ENCODE measurements at places on chromosomes 11 and 22.

DNA sequence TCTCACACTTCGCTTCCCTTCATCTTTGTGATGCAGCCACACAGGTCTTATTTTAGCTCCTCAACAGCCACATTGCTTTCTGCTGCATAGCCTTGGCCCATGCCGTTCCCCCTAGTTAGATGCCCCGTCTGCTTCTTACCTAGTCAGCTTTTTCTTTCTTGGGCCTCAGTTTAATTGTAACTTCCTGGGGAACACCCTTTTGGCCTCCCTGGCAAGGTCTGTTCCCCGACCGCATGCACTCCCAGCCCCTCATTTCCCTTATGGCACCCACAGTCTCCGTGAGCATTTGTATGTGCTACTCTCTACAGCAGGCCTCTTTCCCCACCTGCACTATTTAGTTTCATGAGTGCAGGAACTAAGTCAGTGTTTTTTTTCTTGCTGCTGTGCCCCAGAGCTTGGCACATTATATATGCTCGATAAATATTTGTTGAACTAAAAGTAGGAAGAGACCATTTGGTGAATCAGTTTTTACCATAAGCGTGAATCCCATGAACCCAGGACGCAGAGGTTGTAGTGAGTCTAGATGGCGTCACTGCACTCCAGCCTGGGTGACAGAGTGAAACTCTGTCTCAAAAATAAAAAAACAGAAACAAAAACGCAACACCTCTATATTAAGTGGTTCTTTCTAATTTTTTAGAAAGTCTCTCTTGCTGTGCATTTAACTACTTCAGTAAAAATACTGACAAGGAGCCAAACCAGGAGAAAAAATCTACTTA is 38.5 kb downstream of the TNRC6B start:
- no peak overlapping the region for H3K4me3 ChIP-seq
- H3K27me3 ChIP-seq: no peaks in the 10 kb centered on the region
- no peak overlapping the region for H3K27ac ChIP-seq
- no peak for DNase-seq
- peaks cover 19% of the 10 kb centered on the region for H3K4me1 ChIP-seq
- H3K36me3 ChIP-seq: no peaks in the 10 kb centered on the region

DNA sequence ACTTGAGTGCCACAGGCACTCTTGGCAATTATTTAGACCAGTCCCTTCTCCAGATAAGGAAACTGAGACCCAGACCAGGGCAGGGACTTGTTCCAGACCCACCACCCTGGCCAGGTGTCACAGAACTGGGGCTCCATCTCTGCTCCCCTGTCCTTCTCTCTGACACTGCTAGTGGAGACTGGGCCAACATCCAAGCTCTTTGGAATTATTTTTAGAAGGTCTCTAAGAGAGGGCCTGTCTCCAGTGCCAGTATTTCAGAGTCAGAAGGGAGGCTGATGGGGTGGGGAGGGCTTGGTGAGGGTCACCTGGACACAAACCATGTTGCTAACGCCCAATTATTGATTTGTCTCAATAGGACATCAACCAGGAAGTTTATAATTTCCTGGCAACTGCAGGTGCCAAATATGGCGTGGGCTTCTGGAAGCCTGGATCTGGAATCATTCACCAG is 32.7 kb downstream of the POLR3H start:
- H3K27ac ChIP-seq: no peak overlapping the region
- no peaks in the 10 kb centered on the region for H3K4me1 ChIP-seq
- H3K27me3 ChIP-seq: no peaks in the 10 kb centered on the region
- no peak for DNase-seq
- no peak overlapping the region for H3K4me3 ChIP-seq

DNA sequence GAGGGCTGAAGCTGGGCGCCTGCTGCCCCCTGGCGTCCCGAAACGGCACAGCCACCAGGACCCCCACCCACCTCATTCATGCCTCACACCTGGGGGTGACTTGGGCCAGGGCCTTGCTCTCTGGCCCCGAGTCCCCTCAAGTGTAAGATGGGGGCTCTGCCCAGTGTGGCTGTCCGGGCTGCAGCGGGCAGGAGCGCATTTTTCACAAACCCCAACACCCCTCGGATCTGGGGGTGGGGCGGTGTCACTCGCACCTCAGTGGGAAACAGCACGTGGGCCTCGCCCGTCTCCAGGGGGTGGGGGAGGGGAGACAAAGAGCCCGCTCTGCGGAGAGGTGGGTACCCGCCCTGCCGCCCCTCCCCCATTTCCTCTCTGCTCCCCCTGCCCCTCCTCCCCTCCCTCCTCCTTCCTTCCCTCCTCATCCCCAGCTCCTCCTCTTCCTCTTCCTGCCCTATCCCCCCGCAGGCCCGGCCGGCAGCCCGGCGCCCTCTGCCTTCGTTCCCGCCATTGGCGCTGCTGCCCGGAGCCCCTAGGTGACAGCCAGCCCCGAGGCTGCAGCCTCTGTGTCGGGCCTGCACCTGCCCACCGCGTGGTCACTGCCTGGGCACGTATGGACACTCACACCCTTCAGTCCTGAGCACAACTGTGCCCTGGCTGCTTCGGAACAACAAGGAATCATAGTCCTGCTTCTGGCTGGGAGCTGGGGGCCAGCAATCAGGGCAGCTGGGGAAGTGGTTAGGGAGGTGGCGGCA is 6.8 kb upstream of the CDKN1C start:
- H3K36me3 ChIP-seq: no peaks in the 10 kb centered on the region
- peak; percentile 94 for DNase-seq
- peaks cover 19% of the 10 kb centered on the region for H3K4me1 ChIP-seq
- H3K4me3 ChIP-seq: peak overlapping the region; percentile 35

- no peak overlapping the region for H3K4me3 ChIP-seq
- peak overlapping the region; percentile 51 for H3K27ac ChIP-seq
- no peaks in the 10 kb centered on the region for H3K27me3 ChIP-seq
- DNase-seq: no peak
- H3K4me1 ChIP-seq: no peaks in the 10 kb centered on the region
These were observed 16.1 kb upstream of the RELT start for GRCh38 chr11:73359930-73360742.

DNA sequence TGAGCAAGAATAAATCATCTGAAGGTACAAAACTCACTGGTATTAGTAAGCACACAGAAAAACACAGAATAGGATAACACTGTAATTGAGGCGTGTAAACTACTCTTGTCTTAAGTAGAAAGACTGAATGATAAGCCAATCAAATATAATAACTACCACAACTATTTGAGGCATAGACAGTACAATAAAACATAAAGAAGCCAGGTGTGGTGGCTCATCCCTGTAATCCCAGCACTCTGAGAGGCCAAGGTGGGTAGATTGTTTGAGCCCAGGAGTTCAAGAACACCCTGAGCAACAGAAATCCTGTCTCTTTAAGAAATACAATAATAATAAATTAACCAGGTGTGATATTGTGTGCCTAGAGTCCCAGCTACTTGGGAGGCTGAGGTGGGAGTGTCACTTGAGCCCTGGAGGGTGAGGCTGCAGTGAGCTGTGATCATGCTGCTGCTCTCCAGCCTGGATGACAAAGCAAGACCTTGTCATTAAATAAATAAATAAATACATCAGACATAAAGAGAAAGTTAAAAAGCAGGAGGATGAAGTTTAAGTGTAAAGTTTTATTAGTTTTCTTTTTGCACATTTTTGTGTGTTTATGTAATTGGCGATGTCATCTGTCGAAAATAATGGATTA is 390.6 kb downstream of the DYNC2H1 start:
- no peak for DNase-seq
- H3K4me1 ChIP-seq: no peaks in the 10 kb centered on the region
- no peak overlapping the region for H3K27ac ChIP-seq
- H3K36me3 ChIP-seq: no peaks in the 10 kb centered on the region
- H3K27me3 ChIP-seq: no peaks in the 10 kb centered on the region

DNA sequence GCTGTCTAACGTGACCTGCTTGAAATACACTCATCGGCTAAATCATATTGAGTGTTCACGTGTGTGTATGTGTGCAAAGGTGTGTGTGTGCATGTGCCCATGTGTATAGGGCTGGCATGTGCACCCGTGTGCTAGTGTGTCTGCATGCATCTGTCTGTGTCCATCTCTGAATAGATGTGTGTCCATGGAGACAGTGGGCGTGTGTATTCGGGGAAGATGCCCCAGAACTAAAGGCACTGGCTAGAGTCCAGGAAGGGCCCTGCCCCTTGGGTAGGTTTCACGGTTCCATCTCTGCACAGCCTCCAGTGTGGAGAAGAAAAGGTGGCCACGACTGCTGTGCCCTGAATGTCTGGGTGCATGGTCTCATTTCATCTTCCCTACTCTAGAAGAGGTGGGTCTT is 220.3 kb downstream of the MN1 start:
- no peak overlapping the region for H3K27ac ChIP-seq
- H3K36me3 ChIP-seq: no peaks in the 10 kb centered on the region
- H3K4me3 ChIP-seq: no peak overlapping the region
- peaks cover 5% of the 10 kb centered on the region for H3K4me1 ChIP-seq

DNA sequence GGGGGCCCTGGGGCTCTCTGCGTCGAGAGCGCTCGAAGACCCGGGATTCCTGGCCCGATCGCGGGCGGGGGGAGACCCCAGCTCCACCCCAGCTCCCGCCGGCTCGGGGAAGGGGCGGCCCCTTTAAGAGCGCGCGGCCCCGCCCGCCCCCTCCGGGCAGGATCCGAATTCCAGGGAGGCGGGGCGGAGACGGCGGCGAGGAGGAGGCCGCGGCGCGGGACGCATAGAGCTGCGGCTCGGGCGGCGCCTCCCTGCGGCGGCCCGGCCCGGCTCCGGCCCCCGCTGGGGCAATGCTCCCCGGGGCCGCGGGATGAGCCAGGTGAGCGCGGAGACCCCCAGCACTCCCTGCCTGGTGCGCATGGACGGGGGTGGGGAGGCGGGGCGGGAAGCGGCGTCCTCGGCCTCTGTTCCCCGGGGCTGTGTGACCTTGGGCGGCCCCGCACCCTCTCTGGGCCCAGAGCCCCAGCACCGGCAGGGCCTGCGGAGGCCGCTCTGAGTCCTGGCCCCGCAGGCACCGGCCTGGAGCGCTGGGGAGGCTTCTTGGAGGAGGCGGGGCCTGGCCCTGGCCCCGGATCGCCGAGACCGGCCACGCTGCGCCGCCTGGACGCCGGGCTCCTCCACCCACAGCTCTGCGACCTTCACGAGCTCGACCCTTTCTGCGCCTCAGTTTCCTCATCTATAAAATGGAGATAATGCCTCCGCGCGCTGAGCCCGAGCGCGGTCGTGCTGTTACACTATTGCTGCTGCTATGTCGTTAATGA is 565 bp downstream of the GAS2L1 start:
- peak overlapping the region; percentile 47 for H3K4me3 ChIP-seq
- peak; percentile 93 for DNase-seq
- H3K27ac ChIP-seq: peak overlapping the region; percentile 71
- H3K36me3 ChIP-seq: no peaks in the 10 kb centered on the region
- no peaks in the 10 kb centered on the region for H3K27me3 ChIP-seq

DNA sequence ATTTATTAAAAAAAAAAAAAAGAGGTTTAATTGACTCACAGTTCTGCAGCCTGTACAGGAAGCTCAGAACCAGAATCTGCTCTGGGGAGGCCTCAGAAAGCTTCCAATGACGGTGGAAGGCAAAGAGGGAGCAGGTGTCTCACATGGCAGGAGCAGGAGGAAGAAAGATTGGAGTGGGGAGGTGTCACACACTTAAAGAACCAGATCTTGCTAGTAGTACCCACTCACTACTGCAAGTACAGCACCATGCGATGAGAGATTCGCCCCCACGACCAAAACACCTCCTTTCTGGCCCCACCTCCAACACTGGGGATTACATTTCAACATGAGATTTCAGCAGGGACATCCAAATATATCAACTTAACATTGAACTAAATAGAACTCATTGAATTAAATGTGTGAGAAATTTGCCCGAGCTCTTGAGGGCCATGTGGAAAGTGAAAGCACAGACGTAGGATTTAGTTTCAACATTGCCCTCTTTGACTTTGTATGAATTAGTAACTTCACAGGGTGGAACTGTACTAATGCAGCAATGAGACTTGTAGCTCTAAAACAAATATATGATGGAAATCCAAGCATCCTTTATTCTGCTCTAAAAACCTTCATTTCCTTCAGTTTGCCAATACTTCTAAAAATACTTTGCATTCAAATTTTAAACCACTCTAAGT is 628.2 kb downstream of the FAM181B start:
- H3K27me3 ChIP-seq: no peaks in the 10 kb centered on the region
- H3K36me3 ChIP-seq: no peaks in the 10 kb centered on the region
- peak overlapping the region; percentile 36 for H3K4me3 ChIP-seq
- no peak for DNase-seq
- no peaks in the 10 kb centered on the region for H3K4me1 ChIP-seq

DNA sequence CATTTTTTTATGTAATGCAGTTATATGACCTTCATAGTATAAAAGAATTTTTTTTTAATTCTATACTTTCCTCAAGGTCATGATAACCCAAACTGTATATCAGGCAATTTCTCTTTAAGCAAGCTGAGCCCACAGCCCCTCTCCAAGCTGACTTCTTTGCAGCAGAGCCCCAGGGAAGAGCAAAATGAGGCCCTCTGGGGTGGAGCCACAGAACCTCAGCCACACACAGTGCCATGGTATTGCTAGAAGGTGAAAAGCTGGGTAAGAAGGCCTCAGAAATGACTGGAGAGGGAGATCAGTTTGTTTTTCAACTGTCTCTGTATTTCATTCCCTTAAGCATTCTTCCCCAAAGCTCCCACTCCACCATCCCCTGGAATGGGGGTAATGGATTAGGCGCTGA is 108.8 kb downstream of the PLEKHA7 start:
- no peak overlapping the region for H3K4me3 ChIP-seq
- H3K27ac ChIP-seq: no peak overlapping the region
- no peaks in the 10 kb centered on the region for H3K4me1 ChIP-seq
- no peaks in the 10 kb centered on the region for H3K27me3 ChIP-seq

DNA sequence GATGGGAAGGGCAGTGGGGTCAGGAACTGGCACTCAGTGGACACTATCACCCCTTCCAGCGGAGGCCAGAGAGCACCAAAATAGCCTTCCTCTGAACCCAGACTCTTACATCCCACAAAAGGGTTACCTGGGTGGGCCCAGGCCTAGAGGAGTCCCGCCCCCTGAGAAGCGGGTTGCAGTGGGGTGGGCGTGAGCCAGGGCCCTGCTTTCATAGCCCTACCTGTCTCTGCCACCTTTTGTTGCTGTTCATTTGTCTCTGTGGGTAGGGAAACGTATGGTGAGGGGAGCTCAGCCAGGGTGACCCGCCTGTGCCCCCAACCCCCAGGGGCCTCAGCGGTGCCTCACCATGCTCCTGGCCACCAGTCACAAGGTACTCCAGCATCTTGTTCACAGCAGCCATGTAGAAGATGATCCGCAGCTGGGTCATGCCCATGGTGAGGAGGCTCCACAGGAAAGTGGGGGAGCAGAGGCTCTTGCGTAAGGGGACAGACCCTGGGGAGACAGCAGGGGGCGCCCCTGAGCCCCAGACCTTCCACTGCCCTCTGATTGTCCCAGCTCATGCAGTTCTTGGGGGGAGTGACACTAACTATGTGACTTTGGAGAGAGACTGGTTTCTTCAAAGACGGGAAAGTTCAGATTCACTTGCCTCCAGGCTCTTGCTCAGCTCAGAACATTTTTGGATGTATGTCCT is 24.0 kb downstream of the SLC43A1 start:
- H3K4me3 ChIP-seq: no peak overlapping the region
- no peaks in the 10 kb centered on the region for H3K27me3 ChIP-seq
- DNase-seq: peak; percentile 41
